ENCODE measurements at places on chromosomes 5 and 9. TPM values are rescaled to one million over a fixed set of nuclear protein-coding genes. Genes with fewer than 3 reads are reported as not detected.

GRCh38 chr5:1788828-1789227 is 10.8 kb downstream of the MRPL36 start:
- no peak for DNase-seq

Gene OR1J2
- not detected for total RNA-seq

GRCh38 chr5:63049935-63050334 is 471.3 kb downstream of the LRRC70 start:
- DNase-seq: no peak

GRCh38 chr9:134944916-134945315 is 27.2 kb upstream of the FCN1 start:
- no peak for DNase-seq

DNA sequence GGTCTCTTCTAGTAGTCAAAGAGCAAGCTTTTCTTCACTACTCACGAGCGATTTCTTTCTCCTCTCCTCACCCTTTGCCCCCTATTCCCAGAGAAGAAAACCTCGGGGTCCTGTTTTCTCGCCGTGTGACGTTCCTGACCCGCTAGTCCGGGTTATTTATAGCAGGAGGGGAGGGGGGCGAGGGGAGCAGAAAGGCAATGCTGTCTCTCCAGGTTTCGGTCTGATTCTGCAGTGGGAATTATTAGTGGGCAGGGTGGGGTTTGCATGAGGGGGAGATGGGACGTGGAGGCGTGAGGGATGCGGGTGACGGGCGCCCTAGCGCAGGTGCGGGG is 847 bp upstream of the GABRB2 start:
- DNase-seq: no peak

Gene PPP2R2B
- total RNA-seq: not detected

Gene DBH
- total RNA-seq: not detected

Gene TAF1L
- total RNA-seq: under 0.01 TPM

Gene RPS14
- total RNA-seq: 2,980 TPM

DNA sequence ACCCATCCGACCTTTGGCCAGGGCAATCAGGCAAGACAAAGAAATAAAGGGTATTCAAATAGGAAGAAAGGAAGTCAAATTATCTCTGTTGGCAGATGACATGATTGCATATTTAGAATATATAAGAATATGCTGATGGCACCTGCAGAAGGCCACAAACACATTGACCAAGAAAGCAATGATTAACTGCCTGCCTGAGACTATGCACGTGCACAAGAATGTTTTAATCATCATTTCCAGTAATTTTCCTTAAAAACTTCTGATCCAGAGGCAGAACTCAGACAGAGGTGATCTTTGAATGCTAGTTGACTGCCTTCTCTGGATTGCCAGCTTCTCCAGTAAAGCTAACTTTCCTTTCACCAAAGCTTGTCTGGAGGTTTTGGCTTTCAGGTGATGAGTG is 260.2 kb downstream of the DTWD2 start:
- DNase-seq: no peak

Gene ZBTB26
- 2.0 TPM for total RNA-seq

DNA sequence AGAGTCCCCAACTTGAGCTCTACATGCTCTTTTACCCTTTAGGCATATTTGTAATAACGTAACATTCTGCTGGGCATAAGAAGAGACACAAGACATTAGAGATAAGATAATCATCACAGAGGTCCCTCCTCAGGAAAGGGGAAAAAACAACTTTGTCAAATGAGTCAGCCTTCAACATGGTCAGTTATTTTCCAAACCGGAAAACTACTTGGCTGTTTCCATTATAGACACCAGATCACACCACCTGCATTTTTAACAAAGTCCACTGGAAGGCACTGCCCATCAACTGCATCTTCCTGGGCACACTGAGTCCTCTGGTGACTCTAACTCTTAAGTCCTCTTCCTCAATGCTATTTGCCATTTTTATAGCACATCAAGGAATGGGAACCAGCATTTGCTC is 221.8 kb downstream of the FAM114A2 start:
- peak; percentile 40 for DNase-seq

Gene PNPLA7
- total RNA-seq: 0.44 TPM

Gene PPIP5K2
- 23.3 TPM for total RNA-seq

DNA sequence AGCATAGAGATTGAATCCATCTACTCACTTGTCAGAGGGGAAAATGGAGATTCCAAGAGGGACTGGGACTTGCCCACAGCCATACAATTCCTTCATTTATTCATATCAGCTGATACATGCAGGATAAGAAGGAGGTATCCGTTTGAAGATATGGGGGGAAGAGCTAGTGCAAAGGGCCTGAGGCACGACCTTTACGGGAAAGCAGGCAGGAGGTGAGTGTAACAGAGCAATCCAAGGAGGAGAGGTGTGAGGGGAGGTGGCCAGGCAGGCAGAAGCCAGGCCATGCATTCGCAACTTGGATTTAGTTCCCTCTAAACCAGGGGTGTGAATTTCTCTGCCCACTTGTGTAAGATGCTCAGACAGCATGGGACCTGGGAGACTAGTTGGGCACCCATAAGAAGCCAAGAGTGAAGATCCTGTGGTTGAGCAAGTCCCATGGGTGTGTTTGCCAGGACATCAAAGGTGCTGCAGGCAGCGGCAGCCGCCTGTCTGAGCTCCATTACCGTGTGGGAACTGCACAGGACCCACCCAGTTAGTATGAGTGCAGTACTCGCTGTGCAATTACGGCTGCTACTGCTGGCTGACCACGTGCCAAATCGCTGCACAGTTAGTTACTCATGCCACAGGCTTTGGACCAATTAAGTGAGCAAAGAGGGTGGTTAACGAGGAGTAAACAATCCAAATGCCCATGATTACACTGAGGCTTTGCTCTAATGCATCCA is 31.4 kb upstream of the FAT2 start:
- DNase-seq: no peak

DNA sequence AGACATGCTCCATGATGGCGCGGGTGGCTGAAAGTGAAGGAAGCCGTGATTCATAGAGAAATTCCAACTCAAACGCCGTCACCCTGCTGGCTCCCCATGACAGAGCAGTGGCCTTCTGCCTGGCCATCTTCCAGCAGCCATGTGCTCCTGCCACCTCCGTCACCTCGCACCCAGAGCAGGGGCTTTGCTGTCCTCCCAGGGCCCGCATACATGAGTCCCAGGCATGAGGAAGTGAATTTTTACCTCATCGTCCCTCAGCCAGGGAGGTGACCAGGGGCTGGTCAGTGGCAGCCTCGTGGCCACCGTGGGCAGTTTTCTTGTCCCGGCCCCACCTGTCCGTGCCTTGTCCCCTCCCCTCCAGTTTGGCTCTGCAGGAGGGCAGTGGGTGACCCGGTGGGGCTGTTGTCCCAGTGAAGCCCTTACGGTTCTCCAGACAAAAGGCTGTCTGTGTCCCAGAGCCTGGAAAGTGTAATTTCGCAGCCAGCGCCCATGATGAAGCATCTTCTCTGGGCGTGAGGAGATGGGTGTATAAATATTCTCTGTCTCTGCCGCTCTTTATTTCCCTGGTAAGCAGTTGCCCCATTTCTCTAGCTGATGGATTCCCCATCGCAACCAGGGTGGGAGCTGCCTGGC is 124.0 kb upstream of the LMX1B start:
- DNase-seq: no peak

Gene PPP3R2
- total RNA-seq: not detected

- peak; percentile 14 for DNase-seq
These were observed 77.8 kb downstream of the BAAT start for GRCh38 chr9:101307051-101307450.

- no peak for DNase-seq
These were observed 94.1 kb downstream of the RASEF start for GRCh38 chr9:82968816-82969215.

GRCh38 chr5:130155345-130156011 is 251.2 kb downstream of the CHSY3 start:
- DNase-seq: no peak

DNA sequence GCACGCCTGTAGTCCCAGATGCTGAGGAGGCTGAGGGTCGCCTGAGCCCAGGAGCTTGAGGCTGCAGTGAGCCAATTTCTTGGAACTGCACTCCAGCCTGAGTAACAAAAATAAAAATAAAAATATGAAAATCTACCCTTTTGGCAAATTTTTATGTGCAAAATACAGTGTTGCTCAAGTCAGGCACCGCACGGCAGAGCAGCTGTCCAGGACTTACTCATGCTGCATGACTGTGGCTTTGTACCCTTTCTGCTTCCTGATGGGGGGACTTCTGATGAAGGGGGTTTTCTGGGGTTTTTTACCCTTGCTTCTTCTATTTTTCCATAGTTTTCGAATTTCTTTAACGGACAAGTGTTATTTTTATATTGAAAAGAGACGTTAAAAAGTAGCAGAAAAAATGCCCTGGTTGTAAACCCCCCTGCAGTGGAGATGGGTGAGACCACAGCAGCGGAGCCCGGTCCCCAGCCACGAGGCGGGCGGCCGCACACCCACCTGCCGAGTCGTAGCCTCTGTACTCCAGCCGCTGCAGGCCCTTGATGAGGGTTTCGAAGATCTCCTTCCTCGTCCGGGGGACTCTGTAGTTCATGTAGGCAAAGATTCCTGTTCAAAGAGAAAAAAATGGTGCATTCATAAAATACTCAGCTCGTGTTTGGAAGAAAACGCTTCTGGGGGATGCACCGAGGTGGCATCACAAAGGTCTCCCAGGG is 15.0 kb downstream of the GFPT2 start:
- DNase-seq: no peak

DNA sequence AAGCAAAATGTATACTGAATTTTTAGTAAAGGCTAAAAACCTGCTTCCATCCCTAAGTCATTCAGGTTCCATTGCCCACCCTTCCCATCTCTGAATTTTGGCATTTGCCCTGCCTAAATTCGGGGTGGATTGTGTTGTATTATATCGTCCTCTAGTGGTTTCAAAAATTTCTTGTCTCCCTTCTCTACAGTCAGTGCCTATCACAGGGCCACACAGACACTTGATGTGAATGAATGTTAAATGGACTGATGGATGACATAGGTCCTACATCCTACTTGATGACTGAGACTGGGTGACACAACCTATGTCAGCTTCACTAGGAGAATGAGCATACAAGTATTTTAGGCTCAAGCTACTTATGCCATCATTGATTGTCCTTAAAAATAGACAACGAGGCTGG is 45.6 kb upstream of the SLC30A5 start:
- no peak for DNase-seq

DNA sequence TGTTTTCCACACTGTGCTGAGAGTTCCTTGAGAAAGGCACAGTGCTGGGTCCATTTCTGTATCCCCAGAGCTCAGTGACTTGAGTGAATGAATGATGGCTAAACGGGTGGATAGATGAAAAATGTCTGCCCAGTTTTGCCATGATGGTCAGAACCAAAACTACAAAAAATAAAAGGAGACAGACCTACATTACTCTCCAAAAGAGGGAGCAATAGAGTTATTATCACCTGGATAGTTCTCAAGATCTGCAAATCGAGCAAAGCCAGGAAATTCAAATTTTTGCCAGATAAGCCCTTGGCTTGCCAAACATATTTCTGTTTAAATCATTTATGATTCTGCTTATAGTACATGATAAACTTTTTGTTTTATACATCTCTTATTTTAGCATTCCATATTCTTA is 214.2 kb upstream of the ZNF462 start:
- no peak for DNase-seq

Data from lung microvascular endothelial cell (primary cell).